Sigmoid colon (tissue), 7 donors: ENCODE measurements at places on chromosomes 12 and 14. TPM values are rescaled to one million over a fixed set of nuclear protein-coding genes. Genes with fewer than 3 reads are reported as not detected.

The KRT81 gene
- total RNA-seq: not detected

DNA sequence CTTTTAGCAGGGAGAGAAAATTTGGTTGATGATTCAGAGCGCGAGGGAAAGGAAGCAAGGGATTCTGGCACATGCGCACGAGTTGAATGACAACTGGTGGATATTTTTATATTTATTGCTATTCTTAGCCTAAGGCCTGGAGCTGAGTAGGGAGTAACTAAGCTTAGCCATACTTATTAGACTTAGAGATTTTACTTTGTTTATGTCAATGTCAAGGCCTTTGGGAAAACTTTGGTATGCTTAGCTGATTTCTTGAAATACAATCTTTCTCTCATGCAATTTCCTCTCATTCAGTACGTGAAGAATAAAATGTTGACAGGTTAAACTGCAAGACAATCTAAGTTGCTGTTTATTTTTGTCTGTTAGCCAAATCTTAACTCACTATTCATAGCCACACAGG, 101.1 kb downstream of the CRADD start:
- peaks cover 76% of the 10 kb centered on the region for H3K4me1 ChIP-seq
- H3K27ac ChIP-seq: peak overlapping the region; percentile 79
- H3K4me3 ChIP-seq: no peak overlapping the region
- H3K27me3 ChIP-seq: no peaks in the 10 kb centered on the region
- DNase-seq: peak; percentile 87

The EMC9 gene
- 11.8 TPM for total RNA-seq

The EXOC3L4 gene
- 1.8 TPM for total RNA-seq

DNA sequence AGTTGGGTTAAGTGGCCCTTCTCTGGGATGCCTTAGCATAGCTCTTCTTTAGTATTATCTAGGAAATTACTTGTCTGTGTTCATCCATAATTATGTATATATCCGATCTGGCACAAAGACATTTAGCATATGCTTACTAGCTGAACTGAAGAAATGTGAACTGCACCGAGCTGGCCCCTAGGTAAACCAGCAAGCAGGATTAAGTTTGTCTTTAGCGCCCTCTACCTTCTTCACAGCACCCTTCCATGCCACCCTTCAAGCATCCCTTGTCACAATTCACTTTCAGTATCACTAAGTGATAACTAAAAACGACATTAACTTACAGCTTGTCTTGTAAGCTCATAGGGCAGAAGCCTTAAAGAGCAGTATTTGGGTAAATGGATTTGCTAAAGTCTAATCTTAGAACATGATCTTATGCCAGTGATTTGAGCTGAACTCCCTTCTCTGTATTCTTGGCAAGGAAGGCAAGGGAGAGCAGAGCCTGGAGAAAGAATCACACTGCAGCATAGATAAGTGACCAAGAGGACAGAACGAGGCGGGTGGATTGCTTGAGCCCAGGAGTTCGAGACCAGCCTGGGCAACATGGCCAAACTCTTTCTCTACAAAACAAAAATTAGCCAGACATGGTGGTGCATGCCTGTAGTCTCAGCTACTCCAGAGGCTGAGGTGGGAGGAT, 2.6 kb upstream of the HAL start:
- H3K27me3 ChIP-seq: no peaks in the 10 kb centered on the region
- H3K4me3 ChIP-seq: no peak overlapping the region
- peaks cover 2% of the 10 kb centered on the region for H3K36me3 ChIP-seq
- no peak for DNase-seq

DNA sequence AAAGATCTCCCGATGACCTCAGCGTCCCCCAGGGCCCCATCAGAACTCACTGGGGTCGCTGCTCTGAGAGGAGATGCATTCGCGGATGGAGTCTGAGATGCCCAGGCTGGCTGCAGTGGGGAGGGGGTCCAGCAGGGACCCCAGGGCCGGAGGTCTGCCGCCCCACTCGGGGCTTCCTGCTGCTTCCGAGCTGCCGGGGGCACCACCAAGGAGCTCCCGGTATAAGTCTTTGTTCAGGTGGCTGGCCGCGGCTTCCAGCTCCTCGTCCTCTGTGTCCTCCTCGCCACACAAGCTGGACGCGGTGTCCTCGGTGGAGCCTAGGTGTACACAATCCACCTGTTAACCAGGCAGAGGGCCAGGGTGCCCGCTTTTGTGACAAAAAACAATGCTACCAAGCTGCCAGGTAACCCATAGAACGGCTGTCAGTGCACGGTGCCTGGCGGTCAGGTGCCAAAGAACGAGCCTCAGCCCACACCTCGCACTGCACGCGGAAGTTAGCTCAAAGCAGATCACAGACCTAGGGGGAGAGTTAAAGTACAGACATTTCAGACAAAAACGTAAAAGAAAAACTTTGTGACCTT, 26.6 kb upstream of the BTBD6 start:
- no peak for DNase-seq
- no peaks in the 10 kb centered on the region for H3K27me3 ChIP-seq
- no peak overlapping the region for H3K4me3 ChIP-seq

DNA sequence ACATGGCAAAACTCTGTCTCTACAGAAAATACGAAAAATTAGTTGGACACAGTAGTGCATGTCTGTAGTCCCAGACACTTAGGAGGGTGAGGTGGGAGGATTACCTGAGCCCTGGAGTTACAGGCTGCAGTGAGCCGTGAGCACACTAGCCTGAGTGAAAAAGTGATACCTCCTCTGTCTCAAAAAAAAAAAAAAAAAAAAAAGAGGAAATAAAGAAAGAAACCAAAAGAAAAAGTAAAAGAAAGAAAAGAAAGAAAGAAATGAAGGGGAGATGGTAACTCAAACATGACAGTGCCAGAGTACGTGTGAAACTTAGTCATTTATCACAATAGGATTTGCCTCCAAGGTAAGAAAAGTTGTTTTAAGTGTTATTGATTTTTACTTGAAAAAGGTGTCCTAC, 407.0 kb upstream of the MGAT4C start:
- H3K27ac ChIP-seq: no peak overlapping the region
- no peaks in the 10 kb centered on the region for H3K27me3 ChIP-seq
- no peaks in the 10 kb centered on the region for H3K36me3 ChIP-seq
- H3K4me3 ChIP-seq: no peak overlapping the region
- DNase-seq: no peak

- H3K4me1 ChIP-seq: no peaks in the 10 kb centered on the region
- no peaks in the 10 kb centered on the region for H3K27me3 ChIP-seq
- no peak for DNase-seq
Observed at GRCh38 chr14:58784931-58785330, 147.2 kb downstream of the DACT1 start.

GRCh38 chr14:78075555-78076277, 94.5 kb upstream of the NRXN3 start:
- H3K27me3 ChIP-seq: no peaks in the 10 kb centered on the region
- no peak for DNase-seq
- no peak overlapping the region for H3K27ac ChIP-seq
- no peaks in the 10 kb centered on the region for H3K4me1 ChIP-seq
- H3K4me3 ChIP-seq: no peak overlapping the region
- H3K36me3 ChIP-seq: no peaks in the 10 kb centered on the region

The FGF6 gene
- total RNA-seq: not detected

DNA sequence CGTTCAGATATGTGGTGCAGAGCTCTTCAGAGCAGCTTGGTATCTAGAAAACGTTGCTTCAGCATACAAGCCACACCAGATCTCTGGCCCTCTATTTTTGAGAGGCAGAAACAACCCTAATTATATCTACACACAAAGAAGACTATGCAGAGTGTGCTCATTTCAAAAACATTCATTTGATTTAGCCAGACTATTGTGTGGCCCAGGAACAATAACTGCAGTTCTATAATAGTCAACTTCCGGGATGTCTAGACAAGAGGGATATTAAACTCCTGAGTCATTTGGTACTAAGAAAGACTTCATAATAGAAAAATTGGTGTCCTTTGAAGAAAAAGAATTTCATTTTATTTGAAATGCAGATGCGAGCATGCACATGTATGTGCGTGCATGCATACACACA, 153.8 kb downstream of the PELI2 start:
- no peak for DNase-seq
- H3K4me1 ChIP-seq: peaks cover 23% of the 10 kb centered on the region
- no peak overlapping the region for H3K27ac ChIP-seq
- H3K27me3 ChIP-seq: no peaks in the 10 kb centered on the region
- no peaks in the 10 kb centered on the region for H3K36me3 ChIP-seq

GRCh38 chr12:13079440-13079906, 24.0 kb downstream of the GSG1 start:
- H3K4me1 ChIP-seq: no peaks in the 10 kb centered on the region
- DNase-seq: no peak
- H3K27me3 ChIP-seq: no peaks in the 10 kb centered on the region
- no peak overlapping the region for H3K27ac ChIP-seq
- peaks cover 35% of the 10 kb centered on the region for H3K36me3 ChIP-seq

DNA sequence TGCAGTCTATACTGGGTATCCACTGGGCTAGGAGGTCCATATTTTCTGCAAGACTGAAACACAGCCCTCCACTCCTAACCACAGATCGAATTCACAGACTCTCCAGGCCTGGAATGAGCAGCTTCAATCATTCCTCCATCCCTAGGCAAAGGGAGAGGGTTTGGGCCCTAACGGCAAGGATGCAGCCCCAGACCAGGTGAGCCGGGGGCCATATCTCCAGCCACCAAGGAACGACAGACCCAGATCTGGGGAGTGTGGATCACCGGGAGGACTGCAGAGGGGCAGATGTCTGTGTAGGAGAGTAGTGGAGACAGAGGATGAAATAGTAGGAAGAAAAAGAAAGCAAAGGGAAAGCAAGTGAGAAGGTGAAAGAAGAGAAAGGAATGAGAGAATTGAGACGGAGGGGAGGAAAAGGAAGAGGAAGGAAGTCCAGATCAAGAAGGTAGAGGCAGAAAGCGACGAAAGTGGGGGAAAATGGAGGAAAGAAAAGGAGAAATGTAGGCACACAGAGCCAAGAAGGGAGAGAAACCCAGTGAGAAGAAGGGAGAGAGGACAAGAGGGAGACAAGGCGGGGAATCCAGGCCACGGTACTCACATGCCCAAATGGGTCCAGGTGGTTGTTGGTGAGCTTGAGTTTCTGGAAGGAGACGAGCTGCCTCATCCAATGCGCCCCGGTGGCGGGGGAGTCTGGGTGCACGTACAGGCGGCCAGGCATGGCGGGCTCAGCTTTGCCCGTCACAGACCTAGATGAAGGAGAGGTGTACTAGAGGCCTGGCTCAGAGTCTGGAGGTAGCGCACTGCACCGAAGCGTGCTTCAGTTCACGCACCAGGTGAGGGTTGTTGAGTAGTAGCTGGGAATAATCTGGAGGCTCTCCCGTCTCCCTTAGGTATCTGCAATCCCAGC, 7.7 kb downstream of the TBX5 start:
- H3K4me3 ChIP-seq: no peak overlapping the region
- H3K27me3 ChIP-seq: peaks cover 100% of the 10 kb centered on the region
- peak overlapping the region; percentile 88 for H3K27ac ChIP-seq
- peak; percentile 40 for DNase-seq
- no peaks in the 10 kb centered on the region for H3K36me3 ChIP-seq
